ENCODE measurements at places on chromosomes 5 and 9.

DNA sequence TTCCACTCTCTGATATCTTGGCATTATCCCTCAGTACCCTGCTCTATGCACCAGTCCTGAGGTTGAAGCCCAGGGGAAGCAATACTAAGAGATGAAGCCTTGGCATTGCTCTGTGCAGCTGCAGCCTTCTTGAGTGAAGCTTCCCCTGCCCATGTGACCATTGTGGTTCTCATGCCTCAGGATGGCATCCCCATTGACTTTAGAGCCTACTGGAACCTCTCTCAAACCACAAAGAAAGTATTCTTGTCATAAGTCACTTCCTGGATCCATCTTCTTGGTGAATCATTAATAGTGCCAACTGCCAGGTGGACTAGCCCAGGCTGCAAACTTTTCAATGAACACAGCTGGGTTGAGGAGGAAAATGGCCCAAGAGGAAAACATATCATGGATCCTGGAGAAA is 283.9 kb upstream of the RFX3 start:
- peak; percentile 3 for DNase-seq

GRCh38 chr9:101795147-101795546 is 56.7 kb upstream of the GRIN3A start:
- no peak for DNase-seq

- DNase-seq = no peak
Observed at GRCh38 chr9:88777498-88778312, 213.6 kb upstream of the S1PR3 start.

DNA sequence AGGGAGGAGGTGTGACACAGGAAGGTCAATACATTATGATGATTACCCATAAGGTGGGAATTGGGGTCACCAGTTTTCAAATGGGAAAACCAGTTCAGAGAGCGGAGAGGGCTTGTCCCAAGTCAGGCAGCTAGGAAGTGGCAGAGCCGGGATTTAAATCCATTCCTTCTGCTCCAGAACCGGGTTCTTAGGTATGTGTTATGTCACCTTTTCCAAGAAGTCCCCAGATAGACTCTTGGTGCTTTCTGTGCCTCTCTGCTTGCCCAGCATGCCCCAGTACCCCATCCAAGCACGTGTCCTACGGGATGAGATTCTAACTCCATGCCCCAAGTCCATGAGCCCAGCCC is 69.9 kb downstream of the LMX1B start:
- DNase-seq = no peak

GRCh38 chr9:212297-212696 is 2.4 kb upstream of the DOCK8 start:
- no peak for DNase-seq

GRCh38 chr5:97412959-97413358 is 229.9 kb upstream of the RIOK2 start:
- DNase-seq = no peak

- no peak for DNase-seq
Observed at GRCh38 chr5:159605585-159605984, 275.3 kb upstream of the IL12B start.

GRCh38 chr5:157108976-157109375 is at the start of gene HAVCR2:
Gene HAVCR2, minus strand, starts transcription at chr5:157109044. Its CDS starts 61 bp downstream, at chr5:157108983.
- no peak for DNase-seq

GRCh38 chr5:168648016-168648415 is 68.8 kb upstream of the PANK3 start:
- no peak for DNase-seq

DNA sequence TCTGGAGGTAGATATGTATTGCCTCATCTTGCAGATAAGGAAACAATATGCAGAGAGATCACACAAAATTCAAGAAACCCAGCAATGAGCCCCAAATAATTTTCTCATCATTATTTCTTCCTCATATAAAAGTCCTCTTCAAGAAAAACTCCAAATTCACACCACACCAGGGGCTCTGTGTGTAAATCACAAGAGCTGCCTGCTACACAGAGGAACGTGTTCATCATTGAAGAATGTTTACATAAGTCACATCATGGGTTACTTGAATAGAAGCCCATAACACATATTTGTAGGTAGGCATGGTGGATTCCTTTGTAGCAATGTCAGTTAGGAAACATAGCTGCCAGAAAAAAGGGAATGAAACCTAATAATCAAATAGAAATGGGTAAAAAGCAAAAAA is 308.1 kb upstream of the TLE4 start:
- DNase-seq = no peak

DNA sequence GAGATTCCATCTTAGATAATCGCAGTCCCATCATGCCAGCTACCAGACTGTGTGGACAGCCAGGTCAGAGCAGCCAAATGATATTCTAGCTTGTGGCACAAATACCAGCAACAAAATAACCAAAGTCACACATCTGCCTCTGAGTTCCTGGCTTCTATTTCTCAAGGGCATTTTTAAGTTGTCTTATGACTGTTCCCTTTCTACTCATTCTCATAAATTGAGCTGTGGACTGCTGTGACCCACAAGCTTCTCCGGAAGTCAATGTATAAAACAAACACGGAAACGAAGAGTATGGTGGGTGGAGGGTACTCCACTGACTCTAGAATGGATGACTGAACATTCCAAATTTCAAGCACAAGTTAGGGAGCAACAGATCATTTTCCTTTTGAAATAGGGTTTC is 43.9 kb downstream of the PDCD1LG2 start:
- DNase-seq = no peak

- no peak for DNase-seq
Observed at GRCh38 chr5:154367101-154367500, 78.7 kb upstream of the SAP30L start.

DNA sequence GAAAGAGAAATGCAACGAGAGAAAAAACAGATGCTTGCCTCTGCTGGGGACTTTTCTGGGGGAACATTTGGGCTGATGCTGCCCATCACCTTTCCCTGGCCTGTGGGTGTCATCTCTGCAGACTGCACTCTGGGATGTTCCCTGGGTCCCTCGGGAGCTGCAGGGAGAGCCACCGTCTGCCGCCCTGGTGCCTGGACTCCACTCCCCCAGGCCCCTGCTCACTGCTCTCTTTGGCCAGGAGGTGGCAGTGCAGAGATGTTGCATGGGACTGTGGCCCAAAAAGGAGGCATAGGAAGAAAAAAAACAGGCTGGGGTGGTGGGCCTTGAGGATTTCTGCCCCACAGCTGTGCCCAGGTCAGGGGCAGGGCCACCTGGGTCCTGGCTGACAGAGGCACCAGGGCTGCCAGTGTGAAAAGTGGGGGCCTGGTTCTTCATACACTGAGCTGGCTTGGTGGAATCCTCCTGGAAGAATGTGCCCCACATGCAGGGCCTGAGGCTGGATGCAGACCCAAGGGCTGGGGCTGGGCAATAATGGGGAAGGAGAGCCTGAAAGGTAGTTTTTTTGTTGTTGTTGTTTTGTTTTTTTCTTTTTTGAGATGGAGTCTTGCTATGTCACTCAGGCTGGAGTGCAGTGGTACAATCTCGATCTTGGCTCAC is 353.6 kb downstream of the SLIT3 start:
- DNase-seq = peak; percentile 48

DNA sequence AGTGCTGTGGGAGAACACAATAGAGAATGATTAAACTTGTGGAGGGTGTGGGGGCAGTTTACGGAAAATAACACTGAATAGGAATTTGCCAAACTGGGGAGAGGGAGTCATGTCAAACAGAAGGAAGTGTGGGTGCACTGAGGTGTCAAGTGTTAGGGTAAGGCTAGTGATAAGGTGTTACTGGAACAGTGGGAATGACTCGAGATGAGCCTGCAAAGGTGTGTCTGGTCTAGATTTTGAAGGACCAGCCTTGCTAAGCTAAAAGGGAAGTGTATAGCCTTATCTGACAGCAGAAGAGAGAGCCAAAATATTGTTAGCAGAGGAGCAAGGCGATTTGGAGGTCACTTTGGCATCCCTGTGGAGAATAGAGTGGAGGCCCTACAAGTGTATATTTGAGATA is 4.2 kb downstream of the CNOT6 start:
- no peak for DNase-seq

DNA sequence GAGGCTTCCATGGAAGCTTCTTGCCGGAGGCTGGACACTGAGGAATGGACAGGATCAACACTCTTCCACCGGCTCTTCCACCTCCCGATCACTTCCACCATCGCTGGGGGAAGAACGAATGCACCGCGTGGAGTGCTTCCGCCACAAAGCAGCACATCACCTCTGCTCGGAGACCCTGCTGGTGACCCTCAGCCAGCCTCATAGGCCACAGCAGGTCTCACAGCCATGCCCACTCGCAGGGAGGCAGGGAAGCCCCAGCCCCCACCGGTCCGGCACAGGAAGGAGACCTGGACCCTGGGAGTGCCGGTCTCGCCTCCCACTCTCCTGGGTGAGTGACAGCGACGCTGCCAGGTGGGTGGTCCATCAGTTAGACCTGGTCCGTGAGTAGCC is 4.7 kb downstream of the MRPL36 start:
- no peak for DNase-seq

GRCh38 chr5:128796506-128796905 is 168.8 kb upstream of the SLC27A6 start:
- no peak for DNase-seq

GRCh38 chr9:34430843-34431437 is 27.4 kb downstream of the FAM219A start:
- peak; percentile 24 for DNase-seq

- no peak for DNase-seq
Observed at GRCh38 chr9:87193925-87194868, 246.9 kb upstream of the GAS1 start.

- no peak for DNase-seq
Observed at GRCh38 chr9:130835441-130836298, 616 bp downstream of the ABL1 start.

- no peak for DNase-seq
Observed at GRCh38 chr5:72369301-72369700, 49.1 kb downstream of the PTCD2 start.

GRCh38 chr5:91361790-91362189 is 21.3 kb downstream of the ARRDC3 start:
- DNase-seq = no peak

DNA sequence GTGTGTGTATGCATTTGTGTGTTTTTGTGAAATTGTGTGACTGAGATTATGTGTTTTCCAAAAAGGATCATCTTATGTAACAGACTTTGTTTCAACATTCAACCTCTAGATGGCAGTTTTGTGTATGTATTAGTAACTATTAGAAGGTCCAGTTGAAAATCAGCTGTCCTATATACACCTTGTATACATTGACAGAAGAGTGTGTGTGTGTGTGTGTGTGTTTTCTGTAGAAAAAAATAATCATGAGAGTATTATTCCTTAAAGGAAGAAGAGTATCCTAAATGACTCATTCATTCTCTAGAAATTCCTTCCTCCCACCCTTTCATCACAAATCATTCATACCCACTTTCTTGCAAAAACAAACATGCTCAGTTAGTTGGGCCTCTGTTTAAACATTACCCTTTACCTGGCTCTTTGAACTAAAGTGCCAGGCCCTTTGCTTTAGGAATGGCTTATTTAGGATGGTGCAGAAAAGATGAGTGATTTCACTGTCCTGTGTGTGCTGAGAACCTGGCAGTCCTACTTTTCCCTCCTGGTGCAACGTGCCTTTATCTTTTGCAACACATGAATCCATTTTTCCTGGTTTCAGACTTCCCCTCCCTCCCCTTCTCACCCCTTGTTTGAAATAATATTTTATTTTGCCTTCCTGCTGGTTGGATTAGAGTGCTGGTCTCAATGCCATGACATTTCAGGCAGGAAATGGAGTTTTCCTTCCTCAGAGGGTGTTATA is 152.2 kb downstream of the ARHGAP26 start:
- peak; percentile 31 for DNase-seq

GRCh38 chr5:111922344-111922743 is 165.3 kb upstream of the NREP start:
- DNase-seq = no peak

- no peak for DNase-seq
Observed at GRCh38 chr5:116964438-116964837, 389.8 kb upstream of the SEMA6A start.

GRCh38 chr5:50967563-50968355 is 301.3 kb downstream of the PARP8 start:
- no peak for DNase-seq

GRCh38 chr9:107177857-107178256 is 105.2 kb upstream of the RAD23B start:
- no peak for DNase-seq

DNA sequence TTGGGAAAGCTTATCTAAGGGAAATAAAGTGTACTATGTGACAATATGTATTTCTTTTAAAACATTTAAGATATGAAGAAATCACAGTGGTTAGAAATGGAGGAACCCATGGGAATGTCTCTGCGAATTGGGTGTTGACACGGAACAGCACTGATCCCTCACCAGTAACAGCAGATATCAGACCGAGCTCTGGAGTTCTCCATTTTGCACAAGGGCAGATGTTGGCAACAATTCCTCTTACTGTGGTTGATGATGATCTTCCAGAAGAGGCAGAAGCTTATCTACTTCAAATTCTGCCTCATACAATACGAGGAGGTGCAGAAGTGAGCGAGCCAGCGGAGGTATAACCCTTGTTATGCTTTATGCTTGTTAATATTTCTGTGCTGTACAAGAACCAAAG is 69.9 kb downstream of the ADGRV1 start:
- DNase-seq = no peak

DNA sequence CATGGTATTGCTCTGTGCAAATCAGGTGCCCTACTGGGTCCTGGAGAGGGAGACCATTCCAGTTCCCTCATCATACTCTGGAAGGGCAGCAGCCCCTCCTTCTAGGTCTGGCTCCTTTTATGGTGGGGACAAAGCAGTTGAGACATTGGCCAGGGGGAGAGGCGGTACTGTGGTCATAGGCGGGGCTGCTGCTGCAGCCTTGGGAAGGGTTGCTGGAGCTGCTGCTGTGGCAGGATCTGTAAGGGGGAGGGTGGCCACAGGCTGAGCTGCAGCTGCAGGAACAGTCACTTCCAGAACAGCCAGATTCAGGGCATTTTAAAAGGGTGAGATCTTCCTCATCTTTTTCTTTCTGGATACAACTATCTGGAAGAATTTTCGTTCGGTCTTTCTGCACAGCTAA is 233.0 kb upstream of the SGCD start:
- no peak for DNase-seq

DNA sequence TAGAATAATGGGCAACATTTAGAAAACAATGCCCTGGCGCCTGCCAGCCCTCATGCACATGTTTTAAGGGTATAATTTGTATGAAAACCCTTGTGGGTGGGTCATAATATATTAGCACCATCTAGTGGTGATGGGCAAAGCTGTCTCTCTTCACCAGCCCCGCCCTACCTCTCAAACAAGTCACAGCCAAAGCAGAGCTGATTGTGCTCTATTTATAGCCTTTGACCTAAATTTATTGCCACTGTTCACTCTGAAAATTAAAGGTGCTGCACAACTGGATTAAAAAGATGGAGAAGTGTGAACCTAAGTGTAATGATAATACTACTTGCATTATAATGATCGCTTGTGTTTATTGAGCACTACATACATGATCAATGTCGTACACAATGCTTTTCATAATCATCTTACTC is 131.9 kb upstream of the ANKH start:
- DNase-seq = peak; percentile 85

- no peak for DNase-seq
Observed at GRCh38 chr9:653421-653820, 188.1 kb upstream of the DMRT1 start.

DNA sequence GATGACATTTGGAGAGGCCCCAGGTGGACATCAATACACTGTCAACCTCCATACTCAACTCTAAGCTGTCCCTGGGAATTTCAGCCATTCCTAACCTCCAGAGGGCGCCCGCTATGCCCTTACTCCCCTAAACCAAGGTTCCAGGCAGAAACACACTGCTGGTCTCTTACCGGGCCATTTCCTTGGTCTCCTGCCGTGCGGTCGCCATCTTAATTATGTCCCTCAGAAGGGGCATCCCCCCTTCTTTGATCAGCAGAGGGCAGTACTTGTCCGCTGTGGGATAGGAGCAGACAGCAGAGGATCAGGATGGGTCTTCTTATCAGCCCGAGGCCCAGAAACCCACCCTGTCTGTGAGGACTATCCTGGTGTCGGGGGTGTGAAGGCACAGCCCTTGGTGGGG is 9.3 kb upstream of the ZDHHC12 start:
- DNase-seq = peak; percentile 80
